CD4-positive, alpha-beta T cell treated with Interleukin-15 for 4 hours (primary cell): ENCODE measurements at places on chromosomes 12 and 14.

DNA sequence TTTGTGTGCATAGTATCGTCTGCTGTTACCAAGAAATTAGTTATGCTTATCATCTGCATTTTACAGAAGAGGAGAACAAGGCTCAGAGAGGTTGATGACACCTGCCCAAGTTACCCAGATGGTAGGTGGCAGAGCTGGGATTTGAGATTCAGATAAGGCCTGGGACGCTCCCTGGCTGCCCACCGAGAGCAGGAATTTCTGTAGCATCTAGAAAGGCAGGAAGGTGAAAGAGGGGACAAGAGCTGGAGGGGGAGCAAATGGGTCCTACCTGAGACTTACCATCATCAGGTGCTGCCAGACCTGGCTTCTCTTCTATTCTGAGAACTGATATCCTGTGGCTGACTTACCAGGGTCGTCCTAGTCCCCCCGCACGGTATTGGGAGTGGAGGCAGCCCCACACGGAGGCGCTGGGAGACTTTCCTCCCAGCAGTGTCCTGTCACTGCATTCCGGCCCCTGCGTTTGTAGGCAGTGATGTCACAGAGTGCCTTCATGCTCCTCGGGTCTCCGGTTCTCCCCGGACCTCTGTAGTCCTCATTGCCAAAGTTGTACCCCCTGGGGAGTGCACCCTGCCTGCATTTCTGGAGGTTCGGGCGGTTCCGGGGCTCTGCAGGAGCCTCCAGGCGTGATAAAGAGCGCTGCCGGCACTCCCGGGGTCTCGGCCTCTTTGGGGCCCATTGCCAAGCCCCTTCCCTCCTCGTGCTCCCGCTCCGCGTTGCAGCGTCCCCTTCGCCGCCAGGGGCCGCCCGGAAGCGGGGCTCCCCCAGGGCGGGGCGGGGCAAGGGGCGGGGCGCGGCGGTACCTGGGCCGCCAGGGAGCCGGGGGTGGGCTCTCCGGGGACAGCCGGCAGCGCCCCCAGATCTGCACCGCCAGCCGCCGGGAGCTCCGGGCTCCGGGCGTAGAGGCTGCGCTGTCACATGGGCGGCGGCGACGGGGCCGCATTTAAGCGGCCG is at the start of gene CABP1:
Gene CABP1 (plus strand): TSS at position 856 of the 951 bp plus-strand sequence. CDS start 60 bp downstream, at position 916.
- DNase-seq: peak; percentile 48

DNA sequence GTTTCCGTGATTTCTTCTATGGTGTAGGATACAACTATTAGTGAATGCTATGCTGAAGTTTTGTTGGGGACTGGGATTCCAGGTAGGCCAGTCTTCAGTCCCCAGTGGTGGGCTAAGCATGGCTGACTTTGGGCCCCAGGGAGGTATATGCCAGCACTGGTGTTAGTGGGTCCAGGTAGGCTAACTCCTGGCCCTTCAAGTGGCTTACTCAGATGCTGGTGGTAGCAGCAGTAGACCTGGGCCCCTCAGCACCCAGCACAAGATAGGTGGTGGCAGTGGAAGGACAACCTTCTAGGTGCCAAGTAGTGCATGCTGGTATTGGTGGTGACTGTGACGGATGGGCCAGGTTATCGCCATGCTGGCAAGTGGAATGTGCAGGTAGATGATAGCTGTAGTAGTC is 955.1 kb downstream of the TMTC2 start:
- no peak for DNase-seq

- no peak for DNase-seq
Observed at GRCh38 chr14:70828188-70828587, 18.9 kb upstream of the MAP3K9 start.

DNA sequence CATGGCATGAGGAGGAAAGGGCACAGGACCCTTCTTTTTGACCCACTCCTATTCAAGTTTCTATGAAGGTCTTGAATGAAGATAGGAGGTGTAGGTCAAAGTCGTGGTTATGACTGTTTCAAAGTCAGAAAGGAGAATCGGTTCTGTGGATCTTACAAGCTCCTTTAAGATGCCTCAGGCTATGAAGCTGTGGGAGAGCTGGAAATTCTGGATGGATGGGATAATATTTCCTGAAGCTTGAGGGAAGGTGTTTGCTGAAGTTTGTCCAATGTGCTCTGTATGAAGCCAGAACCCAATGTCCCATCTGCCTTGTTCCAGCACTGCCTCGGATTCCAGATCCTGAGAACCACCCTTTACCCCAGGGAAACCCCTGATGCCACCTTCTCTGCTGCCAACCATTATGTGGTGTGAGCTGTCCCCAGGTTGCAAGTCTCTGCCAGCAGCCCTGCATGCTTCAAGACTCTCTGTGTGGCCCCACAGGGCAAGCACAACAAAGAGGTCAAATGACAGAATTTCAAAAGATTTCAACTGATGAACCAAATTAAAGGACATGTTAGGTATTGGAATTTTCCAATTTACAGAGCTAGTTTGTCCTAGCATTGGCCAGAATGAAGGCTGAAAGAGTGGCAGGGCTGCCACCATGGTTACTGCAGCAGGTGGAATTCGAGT is 472.0 kb downstream of the RGS6 start:
- DNase-seq: no peak

DNA sequence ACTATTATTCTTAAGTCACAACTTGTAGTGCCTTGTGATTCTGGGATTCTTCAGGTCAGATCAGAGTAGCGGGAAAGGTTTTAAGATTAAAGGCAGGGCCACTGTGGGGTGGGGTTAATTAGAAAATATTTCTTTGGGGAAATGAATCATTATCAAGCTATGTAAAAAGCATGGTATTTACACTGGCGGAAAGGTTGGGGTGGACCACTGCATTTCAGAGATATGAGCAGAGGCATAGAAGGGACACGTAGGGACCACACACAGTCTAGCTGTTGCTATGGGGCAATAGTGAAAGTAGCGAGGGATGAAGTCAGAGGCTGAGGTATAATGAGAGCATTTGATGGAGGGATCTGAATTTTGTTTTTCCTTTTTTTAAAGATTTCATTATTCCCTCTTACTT is 31.7 kb upstream of the KCNH3 start:
- no peak for DNase-seq

- no peak for DNase-seq
Observed at GRCh38 chr12:72135021-72135301, 137.2 kb upstream of the TRHDE start.

DNA sequence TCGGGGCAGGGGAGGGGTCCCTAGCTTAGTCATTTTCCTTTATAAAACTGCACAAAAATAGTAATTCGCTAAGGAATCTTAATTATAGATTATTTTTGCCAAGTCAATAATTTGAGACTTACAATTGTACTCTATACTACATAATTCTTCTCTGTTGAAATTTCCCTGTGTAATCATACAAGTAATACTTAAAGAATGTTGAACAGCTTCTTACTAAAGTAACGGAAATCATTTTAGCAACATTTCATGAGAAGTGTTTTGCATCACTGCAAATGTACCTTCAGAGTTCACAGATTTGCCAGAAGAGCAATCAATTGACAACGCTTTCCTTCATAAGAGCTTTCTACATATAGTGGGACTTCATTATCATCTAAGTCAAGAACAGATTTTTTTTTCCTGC is 7.9 kb upstream of the GNG2 start:
- no peak for DNase-seq

- DNase-seq: no peak
Observed at GRCh38 chr14:74698465-74698864, 14.4 kb downstream of the AREL1 start.

DNA sequence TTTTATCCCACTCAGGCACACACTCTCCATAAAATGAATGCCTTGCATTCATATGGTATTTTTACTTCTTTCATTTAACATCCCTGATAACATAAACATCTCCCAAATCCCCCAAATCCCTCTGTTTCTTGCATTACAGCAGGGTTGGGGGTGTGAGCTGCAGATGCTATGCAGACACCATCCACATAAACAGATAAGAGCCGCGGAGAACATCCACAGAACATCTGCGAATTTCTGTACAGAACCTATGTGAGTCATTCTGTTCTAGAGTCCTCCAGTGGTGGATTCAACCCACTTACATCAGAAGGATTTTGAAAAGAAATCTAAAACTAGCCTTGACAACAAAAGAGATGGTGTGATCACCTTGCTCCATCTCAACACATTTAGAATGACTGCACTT is 20.3 kb downstream of the FBLN5 start:
- no peak for DNase-seq

- DNase-seq: no peak
Observed at GRCh38 chr14:87067591-87067990, 925.4 kb downstream of the GALC start.

DNA sequence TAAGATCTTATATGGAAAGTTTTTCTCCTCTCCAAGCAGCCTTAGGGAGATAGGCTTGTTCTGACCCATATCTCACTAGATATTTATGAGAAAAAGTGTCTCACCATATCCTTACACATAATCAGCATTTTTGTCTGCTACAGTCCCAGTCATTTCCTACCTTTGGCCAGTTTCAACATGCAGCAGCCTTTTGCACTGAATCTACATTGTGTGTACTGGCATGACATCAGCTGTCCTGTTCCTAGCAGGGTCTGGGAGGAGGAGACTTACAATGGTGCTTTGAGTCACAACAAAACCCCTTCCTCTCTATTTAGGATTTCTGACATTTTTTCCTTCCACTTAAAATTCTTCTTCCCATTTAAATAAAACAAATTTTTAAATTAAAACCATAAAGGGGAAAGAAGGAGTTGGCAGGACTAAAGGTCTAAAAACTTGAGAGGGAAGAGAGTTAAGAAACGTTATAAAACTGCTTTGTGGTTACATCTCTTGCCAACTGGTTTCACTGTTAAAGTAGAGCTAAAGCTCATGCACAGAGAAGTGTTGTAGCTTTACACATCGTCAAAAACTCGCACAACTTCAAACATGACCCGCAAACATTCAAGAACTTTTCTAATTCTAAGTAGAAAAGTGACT is 53.3 kb upstream of the CERS5 start:
- DNase-seq: peak; percentile 26

DNA sequence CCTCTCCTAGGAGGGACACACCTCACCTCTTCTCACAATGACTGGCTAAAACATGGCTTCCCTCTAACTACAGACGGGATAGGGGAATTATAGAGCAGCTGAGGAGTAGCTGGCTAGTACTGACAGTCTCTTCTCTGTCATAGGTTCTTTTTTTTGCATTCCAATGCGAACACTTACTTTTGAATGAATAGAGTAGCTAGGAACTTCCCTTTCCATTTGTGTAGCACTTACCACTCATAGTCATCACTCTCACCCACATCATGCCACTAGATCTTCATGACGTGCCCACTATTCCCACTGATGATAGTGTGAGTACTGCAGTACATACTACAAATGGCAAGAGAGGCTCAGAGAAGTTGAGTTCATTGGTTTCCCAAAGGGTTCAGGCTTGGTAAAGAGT is 143.9 kb upstream of the HIF1A start:
- no peak for DNase-seq

- DNase-seq: no peak
Observed at GRCh38 chr14:24394275-24394674, 4.5 kb upstream of the NYNRIN start.

- DNase-seq: no peak
Observed at GRCh38 chr12:62603811-62604098, 137.1 kb downstream of the MON2 start.

- DNase-seq: no peak
Observed at GRCh38 chr14:100728962-100729361, 2.3 kb downstream of the DLK1 start.

GRCh38 chr12:48183876-48184548 is 568 bp downstream of the CCDC184 start:
- DNase-seq: no peak

DNA sequence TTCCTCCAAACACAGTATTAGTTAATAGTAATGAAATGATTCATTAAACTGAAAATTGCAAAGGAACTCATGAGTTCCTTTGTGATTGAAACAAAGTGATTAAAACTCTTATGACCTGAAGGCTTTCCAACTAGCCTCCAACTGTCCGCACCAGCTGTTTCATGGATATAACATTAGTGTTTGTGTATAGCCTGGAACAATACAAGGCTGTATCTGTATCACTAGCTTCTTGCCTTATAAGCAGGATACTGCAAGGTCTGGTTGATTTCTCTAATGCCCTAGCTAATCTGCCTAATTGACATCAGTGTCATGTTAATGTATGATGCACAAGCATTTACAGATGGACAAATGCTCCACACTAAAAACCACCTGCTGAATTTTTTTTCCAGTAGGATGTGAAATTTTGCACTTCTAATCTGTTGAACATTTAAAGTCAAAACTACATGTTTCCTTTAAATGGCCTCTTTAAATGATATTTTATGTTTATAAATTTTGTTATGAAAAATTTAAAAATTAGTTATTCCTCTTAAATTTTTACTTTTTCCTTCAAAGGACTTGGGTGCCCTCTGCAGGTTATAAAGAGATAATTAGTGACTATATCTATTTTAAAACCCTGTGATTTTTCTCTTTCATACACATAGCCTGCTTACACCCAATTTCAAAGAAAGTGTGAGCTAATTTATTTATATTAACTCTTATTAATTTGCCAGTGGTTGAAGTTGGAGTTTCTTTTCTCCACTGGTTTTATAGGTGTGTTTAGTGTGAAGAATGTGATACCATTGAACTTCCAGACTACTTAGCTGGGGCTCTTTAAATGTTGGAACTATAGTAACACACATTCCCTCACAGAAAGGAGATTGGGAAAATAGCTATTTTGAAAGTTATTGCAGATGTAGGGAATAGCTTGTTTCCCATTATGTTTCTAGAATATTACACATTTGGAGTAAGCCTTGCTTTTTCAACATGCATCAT is 25.4 kb downstream of the AP5M1 start:
- DNase-seq: peak; percentile 3

GRCh38 chr12:5222011-5222461 is 178.4 kb downstream of the KCNA5 start:
- no peak for DNase-seq

DNA sequence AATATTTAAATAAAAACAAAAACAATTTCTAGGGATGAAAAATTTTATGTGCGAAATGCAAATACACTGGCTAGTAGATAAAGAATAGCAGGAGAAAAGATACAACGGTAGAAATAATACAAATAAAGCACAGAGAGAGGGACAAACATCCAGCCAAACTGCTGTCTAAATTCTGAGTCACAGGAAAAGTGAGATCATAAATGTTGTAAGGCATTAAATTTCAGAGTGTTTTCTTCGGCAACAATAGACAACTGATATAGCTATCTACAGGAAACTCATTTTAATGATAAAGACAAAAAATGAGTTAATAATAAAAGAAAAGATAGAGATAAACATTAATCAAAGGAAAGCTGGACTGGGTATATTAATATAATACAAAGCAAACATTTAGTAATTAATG is 122.2 kb downstream of the NTS start:
- no peak for DNase-seq

- DNase-seq: no peak
Observed at GRCh38 chr14:20498622-20499021, 6.7 kb upstream of the RNASE10 start.

- DNase-seq: no peak
Observed at GRCh38 chr14:75521415-75522199, 662 bp upstream of the BATF start.

- DNase-seq: no peak
Observed at GRCh38 chr12:69476276-69477017, 6.3 kb downstream of the FRS2 start.

- peak; percentile 59 for DNase-seq
Observed at GRCh38 chr12:442235-442884, 17.4 kb upstream of the B4GALNT3 start.

GRCh38 chr14:105490267-105490571 is 827 bp upstream of the TEDC1 start:
- no peak for DNase-seq
